ENCODE measurements at places on chromosomes 13 and 19.

DNA sequence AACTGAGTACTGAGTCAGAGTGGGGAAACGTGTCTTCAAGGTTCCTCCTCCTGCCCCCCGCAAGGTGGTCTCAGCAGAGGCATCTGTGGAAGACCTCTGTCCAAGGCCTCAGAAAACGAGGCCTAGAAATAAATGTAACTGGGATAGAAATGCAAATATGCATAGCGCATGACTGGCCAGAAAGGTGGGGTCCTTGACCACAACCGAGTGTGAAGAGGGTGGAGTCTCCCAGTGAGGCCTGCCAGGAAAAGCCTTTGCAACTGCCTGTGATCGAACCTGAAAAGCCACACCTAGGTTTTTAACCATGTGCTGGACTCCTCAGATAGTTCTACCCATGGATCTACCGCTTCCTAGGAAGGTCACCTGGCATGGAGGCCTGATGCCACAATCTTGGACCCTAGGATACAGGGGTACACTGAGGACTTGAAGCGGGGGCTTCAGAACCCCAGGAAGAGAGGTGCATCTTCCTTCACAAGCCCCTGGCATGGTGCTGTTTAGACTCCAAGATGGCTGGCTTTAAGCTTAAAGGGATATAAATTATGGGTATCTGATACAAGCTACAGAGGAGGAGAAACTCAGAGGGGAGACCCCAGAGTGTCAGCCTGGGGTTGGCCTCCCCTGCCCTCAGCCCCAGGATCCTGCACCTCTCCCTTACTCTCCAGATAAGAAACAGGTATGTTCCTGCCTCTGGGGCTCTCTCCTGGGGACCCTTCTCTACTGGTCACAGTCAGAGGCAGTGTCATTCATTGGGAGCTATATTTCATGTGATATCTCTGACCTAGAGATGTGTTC lies 18.3 kb upstream of the SIGLEC6 start:
- no peak for DNase-seq

GRCh38 chr19:17982430-17982829 lies 15.5 kb downstream of the KCNN1 start:
- DNase-seq: no peak

DNA sequence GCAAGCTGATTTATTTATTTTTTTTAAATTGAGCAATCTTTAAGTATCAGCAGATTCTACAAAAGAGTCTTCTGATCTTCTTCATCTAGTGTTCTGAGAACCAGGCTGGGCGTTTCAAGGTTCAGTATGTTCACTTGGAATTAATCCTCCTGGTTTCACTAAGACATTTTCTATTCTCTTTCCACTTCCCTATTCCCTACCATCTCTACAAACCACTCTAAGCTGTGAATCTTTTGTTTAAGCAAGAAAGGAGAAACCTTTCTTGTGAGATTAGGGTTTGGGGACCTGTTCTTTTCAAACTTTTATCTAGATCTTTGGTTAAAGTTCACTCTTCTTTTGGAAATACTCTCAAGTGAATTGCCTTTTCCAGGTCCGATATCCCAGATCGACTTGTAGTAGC lies 59.3 kb downstream of the URI1 start:
- DNase-seq: no peak

DNA sequence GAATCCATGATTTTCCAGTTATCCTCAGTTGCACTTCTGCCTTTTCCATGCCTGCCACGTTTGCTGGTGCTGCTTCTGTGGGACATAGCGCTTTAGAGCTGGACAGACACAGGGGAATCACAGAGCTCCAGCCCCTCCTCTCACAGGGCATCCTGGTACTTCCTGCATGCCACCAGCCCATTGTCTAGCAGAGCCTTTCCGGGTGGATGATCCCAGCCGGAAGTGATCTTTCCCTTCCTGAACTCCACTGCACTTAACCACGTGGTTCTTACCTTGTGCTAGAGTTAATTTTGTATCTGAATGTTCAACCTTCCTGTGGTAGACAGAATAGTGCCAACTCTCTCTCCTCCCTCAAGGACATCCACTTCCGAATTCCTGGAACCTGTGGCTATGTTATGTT lies 12.6 kb upstream of the OLFM4 start:
- no peak for DNase-seq

DNA sequence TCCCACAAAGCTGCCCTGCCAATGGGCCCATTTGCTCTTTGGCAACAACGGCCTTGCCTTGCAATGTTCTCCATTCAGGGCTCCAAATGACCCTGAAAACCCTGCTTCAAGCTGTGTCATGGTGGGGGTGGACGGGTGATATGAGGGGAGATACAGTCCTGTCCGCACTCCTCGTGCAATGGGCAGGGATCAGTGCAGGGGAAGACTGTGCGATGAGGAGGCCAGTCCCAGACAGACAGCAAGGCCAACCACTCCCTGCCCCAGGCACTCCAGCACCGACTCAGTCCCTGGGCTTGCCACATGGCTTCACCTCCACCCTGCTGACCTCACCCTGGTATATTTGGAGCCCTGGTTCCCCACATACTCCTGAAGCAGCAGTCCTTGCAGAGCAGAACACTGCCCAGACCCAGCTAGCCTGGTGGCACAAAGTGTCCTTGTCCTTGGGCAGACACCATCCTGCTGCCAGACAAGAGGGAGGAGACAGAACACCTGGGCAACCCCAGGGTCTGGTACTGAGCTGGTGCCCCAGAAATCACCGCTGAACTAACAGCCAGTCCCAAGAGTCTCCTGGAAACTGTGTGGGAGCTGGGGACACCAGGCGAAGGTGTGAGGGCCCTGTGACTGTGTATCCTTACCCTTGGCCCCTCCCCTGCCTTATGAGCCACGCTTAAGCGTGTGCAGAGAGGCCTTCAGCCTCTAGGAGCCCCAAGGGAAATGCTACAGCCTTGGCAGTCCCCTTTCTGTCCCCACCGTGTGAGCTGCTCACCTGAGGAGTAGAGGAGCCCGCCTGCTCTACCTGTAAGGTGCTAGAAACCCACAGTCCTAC lies 9.1 kb upstream of the SLC35E1 start:
- no peak for DNase-seq

GRCh38 chr13:23322353-23323336 lies 110.9 kb downstream of the SACS start:
- no peak for DNase-seq

DNA sequence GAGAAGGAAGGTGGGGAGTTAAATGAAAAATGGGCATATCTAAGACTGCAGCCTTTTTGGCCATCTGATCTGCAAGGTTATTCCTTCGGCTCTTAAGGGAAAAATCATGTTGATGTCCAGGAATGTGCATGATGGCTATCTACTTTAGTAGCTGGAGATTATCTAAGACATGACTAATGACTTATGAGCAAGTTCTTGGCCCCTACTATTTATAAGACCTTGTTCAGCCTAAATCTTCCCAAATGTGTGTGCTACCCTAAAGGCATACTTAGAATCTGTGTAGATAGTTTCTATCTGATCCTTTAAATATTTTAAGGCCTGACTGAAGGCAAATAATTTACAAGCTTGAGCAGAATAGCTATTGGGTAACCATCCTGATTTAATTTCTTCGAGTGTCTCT lies 41.8 kb upstream of the CD177 start:
- no peak for DNase-seq

DNA sequence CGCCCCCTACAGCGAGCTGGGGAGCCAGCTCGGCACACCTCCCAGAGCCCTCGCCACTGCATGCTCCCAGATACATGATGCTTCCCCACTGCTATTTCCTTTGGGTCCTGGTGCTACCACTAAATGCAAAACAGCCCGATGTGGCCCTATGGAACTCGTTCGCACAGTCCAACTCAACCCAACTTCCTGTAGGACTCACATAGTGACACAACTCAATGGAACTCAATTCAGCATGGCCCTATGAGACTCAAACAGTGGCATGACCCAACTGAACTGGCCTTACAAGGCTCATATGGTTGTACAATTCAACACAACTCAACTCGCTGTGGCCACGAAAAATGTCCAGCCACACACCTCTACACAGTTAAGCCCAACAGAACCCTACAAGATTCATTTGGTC lies 3.5 kb downstream of the KCNA7 start:
- no peak for DNase-seq

DNA sequence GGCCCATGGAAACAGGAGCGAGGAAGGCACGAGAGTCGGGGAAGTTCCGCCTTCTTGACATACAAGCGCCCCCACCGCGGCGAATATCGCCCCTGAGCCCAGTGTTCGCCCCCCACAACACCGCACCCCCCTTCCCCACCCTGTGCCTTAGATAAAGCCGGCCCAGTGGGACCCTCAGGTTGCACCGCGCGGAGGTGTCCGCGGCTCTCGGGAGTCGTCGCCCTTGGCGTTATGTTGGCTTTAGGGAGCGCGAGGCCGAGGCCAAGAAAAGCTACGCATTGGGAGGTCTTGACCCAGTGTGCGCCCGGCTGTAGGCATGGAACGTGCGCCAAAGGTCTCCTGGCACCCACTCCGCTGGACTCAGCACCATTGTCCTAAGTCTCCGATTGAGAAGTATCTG lies 603 bp upstream of the ZNF132 start:
- DNase-seq: no peak

GRCh38 chr13:110915874-110916206 lies 971 bp upstream of the ANKRD10 start:
- no peak for DNase-seq

DNA sequence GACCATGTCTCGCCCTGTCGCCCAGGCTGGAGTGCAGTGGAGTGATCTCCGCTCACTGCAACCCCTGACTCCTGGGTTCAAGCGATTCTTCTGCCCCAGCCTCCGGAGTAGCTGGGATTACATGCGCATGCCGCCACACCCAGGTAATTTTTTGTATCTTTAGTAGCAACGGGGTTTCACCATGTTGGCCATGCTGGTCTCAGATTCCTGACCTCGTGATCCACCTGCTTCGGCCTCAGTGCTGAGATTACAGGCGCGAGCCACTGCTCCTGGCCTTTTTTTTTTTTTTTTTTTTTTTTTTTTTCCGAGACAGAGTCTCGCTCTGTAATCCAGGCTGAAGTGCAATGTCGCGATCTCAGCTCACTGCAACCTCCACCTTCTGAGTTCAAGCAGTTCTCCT lies 4.9 kb upstream of the KEAP1 start:
- no peak for DNase-seq

DNA sequence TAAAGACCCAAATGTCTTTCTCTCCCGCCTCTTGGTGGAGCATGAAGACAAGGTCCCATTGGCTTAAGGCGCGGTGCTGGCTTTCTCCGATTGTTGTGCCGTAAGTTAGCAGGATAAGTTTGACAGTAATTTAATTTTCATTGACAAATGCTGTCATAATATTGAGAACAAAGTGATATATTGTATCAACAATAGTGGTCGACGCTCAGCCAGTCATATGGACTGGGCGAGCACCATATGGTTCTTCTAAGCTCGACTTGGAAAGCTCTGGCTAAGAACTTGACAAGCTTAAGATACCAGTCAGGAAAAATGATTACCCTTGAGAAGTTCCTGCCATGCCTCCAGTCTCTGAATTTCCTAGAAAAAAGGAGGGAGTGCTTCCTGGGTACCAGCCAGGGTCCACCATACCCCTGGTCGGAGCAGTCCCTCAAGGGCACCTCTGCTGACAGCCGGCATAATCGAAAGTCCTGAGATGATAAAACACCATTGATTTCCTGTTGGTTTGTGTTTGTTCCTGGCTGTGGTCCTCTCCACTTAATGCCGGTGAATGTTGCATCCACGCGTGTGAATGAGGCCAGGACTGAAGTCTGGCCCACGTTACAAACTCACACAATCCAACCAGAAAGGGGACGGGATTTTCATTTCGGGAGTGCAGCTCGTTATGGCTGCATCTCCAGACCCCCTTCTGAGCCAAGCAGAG lies 262.1 kb downstream of the ZNF536 start:
- no peak for DNase-seq

GRCh38 chr19:1774989-1775772 lies 21.9 kb downstream of the ONECUT3 start:
- no peak for DNase-seq

DNA sequence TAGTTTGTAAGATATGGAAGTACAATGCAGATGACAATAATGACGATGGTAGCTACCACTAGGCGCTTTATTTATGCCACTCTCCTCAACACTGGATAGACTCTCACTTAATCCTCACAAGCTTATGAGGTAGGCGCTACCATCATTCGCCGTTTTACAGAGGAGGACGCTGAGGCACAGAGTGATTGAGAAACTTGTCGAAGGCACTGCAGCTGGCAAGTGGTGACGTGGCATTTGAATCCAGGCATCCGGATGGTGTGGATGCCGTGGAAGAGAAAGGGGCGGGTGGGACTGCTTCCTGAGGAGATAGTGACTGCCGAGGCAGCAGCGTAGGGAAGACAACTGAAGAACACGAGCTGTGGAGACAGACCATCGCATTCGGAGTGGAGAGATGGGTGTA lies 1.3 kb upstream of the RPS9 start:
- DNase-seq: no peak

DNA sequence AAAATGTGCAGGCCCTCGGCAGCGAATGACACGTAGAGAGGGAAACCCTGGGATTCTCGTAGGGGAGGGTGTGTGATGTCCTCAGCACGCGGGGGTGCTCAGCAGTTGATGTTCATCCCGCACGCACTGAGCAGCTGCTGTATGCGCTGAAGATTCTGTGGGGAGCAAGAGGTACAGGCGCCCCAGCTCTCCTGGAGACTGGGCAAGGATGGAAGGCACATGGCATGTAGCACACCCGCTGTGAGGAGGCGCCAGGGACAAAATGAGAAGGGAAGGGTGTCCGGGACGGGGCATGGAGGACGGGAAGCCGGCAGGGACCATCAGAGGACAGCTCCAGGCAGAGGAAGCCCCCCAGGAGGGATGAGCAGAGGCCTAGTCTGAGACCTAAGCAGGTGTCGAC lies 15.4 kb downstream of the ATP11A start:
- no peak for DNase-seq

DNA sequence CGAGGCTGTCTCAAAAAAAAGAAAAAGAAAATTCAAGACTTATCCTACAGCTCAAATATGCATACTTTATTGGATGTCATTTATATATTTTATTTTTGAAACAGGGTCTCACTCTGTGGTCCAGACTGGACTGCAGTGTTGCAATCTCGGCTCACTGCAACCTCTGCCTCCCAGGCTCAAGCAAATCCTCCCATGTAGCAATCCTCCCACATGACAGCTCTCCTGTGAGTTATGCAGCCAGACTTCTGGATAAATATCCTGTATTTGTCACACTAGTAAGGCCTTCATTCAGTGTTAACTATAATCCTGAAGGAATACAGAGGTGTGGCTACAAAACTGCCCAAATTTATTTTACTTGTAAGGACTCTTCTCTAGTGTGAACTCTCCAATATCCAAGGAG lies 7.2 kb downstream of the ZNF552 start:
- DNase-seq: no peak

DNA sequence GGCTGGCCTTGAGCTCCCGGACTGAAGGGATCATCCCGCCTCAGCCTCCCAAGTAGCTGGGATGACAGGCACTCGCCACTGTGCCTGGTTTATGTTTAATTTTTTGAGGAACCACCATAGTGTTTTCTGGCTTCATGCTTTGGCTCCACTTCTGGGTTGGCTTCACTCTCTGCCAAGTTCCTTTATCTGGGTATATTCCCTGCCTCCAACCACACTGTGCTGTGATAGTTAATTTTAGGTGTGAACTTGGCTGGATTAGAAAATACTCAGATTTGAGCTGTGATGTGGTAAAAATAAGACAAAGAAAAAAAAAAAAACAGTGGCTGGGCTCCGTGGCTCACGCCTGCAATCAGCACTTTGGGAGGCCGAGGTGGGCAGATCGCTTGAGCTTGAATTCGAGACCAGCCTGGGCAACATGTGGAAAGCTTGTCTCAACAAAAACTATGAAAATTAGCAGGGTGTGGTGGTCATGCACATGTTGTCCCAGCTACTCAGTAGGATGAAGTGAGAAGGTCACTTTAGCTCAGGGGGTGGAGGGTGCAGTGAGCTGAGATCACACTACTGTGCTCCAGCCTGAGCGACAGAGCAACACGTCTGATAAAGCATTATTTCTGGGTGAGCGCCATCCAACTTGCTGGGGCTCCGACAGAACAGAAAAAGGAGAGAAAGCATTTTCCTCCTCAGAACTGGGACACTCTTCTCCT lies 7.5 kb upstream of the ILF3 start:
- no peak for DNase-seq

Measured in CD4-positive, alpha-beta T cell treated with Interleukin-4 for 4 hours (primary cell).